ENCODE measurements at places on chromosomes 4 and X.

- DNase-seq: no peak
Observed at GRCh38 chrX:137278825-137279224, 245.0 kb upstream of the GPR101 start.

- DNase-seq: no peak
Observed at GRCh38 chrX:2449135-2449886, 51.5 kb downstream of the DHRSX start.

GRCh38 chr4:6999172-7000086, 43.7 kb upstream of the TADA2B start:
- peak; percentile 11 for DNase-seq

DNA sequence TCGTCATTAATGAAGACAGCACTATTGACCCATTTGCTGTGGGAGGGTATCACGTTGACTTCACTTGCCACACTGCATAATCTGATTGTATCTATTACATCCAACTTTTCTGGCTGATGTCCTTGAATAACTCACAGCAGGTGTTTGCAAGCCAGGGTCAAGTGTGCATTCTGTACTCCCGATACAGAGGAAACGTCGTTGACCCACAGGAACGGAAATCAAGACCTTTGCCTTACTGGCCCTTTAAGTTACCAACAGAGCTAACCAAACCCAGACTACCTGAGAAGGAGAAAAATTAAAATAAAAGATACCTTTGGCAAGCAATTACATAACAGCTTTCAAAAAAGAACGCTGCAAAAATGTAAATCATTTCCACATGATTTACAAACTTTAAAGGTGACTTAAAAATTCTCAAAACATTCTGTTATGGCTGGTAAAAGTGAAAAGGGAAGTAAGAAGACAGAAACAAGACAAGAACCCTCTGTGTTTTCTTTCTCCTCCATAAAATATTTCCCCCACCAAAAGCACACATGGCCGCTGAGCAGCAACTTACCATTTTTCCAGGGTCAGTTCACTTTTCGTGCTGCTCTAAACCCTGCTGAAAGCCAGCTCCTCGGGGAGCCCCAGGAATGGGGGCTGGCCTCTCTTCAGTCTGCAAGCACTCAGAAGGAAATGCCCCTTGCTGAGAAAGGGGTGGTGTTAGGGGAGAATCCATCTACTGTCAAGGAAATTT, 6.5 kb upstream of the SHISA3 start:
- no peak for DNase-seq

DNA sequence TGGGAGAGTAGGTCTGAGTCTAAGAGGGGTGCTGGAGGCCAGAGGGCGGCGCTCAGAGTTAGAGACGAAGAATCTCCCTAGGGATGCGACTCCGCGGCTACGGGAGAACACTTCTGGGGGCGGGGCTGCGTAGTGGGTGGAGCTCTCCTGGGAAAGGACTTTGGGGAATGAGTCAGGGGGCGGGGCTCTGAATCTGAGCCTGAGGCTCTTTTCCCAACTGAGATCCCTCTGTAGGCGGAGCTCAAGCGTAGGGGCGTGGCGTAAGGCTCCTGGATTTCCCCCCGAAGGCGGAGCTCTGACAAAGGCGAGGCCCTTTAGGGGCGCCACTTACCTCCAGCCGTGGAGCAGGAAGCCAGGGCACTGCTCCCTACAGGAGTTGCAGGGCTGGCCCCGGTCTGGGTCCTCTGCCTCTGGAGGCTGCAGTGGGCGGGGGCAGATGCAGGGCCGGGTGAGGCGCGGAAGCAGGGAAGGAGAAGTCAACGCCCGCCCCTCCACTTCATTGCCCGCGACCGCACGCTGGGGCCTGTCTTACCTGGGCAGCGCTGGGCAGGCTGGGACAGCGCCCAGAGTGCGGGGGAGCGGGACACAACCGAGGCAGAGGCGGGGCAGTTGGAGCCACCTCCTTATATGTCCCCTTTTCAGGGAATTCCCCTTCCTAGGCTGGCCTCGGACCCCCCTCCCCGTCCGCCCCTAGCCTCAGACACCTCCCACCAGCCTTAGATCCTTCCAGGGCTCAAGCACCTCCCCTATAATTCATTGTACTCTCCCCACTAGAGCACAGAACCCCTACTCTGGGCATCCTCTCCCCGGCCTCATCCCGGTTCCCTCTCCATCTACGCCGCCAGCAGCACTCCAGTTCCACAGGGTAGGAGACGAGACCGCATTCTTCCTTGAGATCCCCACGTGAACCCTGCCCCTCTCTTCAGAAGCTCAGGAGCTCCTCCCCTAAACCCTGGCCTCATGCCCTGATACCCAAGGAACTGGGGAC, 1.6 kb downstream of the PRICKLE3 start:
- no peak for DNase-seq
